SK-N-SH treated with all-trans-retinoic acid at 6 μM for 48 hours (cell line): ENCODE measurements at places on chromosomes 6 and 20.

DNA sequence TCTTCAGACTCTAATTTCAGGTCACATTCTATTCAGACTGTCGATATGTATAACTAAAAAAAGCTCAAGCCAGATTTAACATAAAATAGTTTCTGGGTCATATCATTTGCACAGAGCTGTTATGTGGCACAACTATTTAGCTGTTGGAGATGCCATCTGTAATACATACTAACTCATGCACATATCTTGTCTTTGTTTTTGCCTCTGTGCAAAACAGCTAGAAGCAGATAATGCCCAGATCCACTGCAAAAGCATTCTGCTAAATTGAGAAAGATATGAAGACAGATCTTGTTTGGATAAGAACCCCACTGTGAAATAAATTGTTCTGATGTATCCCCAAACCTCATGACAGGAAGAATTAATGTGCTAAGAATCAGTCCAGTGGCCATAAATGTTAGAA, 522.8 kb upstream of the AGPAT4 start:
- ATAC-seq, result no peak

GRCh38 chr20:41733151-41733550, 115.0 kb upstream of the CHD6 start:
- ATAC-seq, result no peak

DNA sequence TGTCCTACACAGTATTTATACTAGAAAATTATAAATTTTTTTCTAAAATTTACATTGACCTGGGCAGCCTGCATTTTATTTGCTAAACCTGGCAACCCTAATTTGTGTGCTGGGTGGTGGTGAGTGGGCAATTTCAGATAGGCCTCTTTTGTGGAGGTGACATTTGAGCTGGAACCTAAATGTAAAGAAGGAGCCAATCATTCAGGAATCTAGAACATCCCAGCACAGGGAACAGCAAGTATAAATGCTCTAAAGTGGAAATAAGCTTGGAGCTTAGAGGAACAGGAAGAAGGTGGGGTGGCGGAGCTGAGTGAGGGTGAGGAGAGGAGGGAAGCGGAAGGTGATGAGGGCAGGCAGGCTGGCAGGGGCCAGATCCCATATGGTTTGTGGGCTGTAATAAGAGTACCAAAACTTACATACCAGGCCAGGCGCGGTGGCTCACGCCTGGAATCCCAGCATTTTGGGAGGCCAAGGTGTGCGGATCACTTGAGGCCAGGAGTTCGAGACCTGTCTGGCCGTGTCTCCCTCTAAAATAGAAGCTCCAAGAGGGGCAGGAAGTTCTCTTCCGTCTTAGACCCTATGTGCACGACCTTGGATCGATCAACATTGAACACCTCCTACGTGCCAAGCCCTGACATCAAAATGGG, 549 bp upstream of the CSE1L start:
- no peak for ATAC-seq

- ATAC-seq, result peak; percentile 95
Measured at GRCh38 chr6:28657769-28658465, 132.2 kb downstream of the GPX5 start.

DNA sequence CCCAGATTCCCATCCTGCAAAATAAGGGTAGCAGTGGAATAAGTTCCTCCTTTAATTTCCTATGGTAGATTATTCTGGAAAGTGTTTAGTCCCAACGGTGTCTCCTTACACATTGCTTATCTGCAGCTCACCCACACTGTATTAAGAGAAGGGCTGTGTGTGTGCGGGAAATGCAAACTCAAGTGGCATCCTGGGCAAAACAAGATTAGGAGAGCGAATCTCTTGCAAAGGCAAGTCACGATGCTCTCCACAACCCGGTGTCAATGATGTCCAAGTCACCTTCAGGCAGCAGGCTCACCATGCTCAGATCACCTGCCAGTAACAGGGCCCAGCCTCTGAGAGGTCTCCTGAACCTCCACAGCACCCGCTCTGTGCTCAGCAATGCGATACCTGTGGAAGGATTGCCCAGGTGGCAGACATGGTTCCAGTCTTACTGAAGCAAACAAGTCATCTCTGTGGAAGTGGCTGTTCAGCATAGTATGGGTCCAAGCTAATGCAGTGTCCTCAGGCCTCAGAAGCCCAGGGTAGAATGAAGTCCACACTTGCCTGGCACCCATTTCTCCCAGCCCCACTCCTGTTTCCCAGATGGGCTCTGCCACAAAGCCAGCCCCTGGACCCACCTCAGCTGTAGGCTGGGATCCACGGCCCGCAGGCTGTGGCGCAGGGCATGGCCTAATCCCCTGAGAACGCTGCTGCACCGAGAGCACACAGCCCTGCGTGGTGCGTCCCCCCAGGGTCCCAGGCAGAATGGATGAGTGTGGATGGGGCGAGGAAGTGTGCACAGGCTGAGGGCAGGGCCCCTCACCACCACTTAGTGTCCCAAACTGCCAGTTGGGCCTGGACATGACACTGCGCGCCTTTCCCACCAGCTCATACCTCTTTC, 101.2 kb downstream of the PXDC1 start:
- no peak for ATAC-seq

GRCh38 chr6:167703347-167703746, 123.4 kb upstream of the AFDN start:
- ATAC-seq, result no peak

GRCh38 chr20:21514553-21515251, 838 bp upstream of the NKX2-2 start:
- no peak for ATAC-seq

DNA sequence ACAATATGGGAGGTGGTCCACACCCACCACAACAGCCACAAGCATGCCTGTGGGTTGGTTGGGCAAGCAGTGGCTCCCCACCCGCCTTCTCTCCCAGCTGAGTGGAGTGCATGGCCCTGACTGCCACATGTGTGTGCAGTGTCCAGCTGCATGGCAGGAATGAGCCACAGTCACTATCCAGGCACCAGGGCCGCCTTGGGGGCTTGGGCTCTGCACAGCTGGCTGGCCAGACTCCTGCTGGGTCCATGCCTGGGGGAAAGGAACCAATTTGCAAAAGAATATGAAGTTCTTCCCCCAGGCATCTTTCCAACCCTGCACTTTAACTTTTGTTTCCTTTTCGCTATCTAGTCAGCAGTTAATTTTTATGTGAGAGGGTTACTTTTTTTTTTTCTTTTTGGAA, 11.6 kb upstream of the ASCC3 start:
- no peak for ATAC-seq
